ENCODE measurements at places on chromosomes 7 and 10.

DNA sequence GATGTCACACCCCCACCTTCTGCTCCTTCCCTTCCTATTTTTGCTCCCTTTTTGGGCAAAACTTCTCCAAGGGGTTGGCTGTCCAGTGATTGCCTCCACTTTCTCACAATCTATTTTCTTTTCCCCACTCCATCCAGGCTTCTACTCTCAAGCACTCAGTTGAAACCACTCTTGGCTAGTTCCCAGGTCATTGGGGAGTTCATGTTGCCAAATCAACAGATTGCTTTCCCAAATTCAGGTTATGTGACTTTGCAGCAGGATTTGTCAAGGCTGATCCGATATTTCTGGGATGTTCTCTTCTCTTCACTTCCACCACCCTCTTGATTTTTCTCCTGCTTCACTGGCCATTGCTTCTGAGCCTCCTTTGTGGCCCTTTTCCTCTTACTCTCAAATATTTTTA is 258.7 kb upstream of the SLC26A5 start:
- DNase-seq = no peak

DNA sequence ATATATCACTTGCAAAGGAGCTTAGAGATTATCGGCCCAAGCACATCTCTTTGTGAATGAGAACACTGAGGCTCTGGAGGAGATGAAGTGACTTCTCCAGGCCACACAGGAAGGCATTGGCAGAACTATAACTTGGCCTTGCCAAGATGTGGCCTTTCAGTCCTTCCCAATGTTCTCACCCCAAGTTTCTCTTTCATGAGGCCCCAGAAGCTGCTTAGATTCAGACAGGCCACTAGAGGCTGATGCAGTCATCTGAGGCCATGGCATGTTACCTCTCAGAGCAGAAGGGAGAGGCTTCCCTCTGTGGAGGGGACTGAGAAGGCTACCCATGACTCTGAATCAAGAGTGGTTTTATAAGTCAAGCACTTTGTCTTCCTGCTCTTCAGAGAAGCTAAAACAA is 1003.7 kb downstream of the LRMDA start:
- DNase-seq = no peak

GRCh38 chr7:37549076-37549931 is 100.6 kb upstream of the ELMO1 start:
- no peak for DNase-seq

DNA sequence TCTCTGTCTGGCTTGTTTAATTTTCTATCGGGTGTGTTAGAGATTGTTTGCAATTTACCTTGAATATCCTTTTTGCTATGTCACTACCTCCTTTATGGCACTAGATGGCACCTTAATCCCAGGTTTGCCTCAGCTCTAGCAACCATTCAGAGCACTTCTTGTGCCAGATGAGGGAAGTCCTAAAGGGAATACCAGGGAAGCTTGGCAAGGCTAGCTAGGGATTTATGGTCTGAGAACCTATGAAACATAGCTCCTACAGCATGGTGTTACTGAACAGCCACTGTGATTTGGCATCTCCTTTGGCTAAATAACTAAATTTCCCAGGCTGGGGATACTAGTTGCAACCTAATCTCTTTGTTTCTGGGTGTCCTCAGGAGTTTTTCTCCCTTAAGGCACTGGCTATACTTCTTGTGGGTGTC is 69.0 kb upstream of the VOPP1 start:
- no peak for DNase-seq

DNA sequence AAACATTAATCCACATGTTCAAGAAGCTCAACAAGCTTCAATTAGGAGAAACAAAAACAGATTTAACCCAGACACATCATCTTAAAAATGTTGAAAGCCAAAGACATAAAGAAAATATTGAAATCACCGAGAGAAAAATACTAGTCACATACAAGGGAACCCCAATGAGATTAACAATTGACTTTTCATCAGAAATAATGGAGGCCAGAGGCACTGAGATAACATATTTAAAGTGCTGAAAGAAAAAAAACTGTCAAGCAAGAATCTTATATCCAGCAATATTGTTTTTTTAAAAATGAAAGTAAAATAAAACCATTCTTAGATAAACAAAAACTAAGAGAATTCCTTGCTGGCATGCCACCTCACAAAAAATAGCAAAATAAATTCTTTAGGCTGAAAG is 28.9 kb downstream of the AOC1 start:
- no peak for DNase-seq

DNA sequence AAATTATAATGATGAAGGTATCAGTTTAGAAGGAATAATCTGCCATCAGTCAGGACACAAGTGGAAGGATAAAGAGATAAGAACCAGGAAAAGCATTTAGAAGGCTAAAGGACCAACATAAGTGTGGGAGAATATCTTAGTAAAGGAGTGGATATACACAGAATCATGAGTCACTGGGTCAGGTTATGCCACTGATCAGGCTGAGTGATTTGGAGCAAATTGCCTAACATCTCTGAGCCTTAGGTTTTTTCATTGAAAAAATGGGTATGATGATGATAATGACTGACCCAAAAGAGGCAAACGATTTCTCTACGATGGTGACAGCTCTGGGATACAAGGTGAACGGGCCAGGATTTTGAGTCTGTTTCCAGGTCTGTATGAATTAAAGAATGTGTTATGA is 2.8 kb upstream of the CUL1 start:
- DNase-seq = no peak

DNA sequence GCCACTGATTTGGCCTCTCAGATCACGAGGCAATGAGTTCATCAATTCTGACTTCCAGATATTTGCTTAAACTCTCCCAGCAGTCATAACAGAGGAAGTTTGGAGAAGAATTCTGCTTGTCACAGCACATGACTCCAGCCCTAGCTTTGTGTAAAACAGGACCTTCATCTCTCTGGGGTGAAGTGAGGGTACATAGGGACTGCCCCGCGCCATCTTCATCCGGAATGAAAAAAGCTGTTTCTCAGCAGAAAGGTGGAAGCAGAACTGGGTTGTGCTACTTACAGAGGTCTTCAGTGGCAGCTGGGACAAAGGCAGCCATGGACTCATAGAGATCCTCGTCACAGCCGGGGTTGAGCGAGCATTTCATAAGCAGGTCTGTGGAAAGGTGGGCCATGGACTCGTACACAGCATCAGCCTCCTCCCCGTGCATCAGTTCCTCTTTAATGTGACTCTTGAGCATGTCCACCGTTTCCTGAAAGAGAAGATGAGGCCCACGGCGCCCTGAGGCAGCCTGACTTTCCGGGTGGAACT is 58.4 kb upstream of the TM9SF3 start:
- no peak for DNase-seq

- no peak for DNase-seq
These were observed 85.1 kb downstream of the WDR37 start for GRCh38 chr10:1141261-1141660.

DNA sequence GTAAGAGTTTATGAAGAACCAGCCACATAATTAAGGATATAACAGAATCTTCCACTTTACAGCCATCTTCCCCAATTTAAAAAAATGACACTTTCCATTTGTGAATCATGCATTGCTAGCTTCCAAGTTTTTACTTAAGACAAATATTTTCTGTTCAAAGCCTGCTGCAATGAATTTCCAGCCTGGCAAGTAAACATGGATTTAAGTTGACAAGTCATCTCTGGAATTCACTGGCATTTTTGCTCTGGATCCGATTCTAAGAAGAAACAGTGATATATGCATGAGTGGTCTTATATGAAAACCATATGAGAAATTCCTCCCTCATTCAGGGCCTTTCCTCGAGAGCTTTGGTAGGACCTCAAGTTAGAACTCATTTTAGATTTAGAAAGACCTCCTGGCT is 116.1 kb upstream of the CDCA7L start:
- no peak for DNase-seq

DNA sequence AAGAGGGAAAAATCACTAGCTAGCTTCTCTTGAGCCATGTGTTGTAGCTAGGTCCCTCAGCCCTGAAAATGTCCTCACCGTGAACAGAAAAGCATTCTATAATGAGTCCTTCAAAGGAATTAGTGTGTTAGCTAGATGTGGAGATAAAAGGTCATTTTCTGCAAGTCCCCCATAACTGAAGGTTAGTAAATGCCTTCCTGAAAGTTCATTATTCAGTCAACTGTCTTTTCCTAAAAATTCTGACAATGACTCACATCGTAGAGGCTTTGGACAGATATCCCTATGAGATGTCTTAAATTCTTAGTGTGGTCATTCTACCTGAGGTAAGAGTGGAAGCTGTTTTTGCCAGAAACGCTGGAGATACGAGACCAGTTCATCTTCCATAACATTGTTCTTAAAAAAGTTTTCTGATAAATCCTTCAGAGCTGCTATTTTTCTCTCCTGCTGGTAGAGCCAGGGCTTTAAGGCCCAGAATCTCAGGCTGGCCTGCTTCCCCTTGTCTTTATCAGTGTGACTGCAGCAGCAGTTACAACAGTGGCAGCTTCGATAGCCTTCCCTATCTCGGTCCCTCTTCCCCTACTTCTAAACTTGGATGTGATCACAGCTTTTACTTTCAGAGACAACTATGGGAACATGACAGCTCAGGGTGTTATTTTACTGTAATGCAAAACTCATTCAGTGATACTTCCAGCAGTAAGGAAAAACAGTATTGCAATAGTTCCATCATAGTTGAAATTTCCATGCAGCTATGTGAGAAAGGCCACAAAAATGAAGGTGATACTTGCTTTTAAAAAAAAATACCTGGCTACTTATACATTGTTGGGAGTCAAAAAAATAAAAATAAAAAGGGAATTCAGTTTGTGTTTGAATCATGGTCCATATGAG is 37.3 kb upstream of the PRKAR2B start:
- DNase-seq = no peak

GRCh38 chr7:99016196-99016595 is 127.7 kb downstream of the SMURF1 start:
- DNase-seq = no peak

- no peak for DNase-seq
These were observed 11.6 kb downstream of the ZFAND4 start for GRCh38 chr10:45660876-45661411.

- no peak for DNase-seq
These were observed 182.1 kb downstream of the VTI1A start for GRCh38 chr10:112628951-112629609.

DNA sequence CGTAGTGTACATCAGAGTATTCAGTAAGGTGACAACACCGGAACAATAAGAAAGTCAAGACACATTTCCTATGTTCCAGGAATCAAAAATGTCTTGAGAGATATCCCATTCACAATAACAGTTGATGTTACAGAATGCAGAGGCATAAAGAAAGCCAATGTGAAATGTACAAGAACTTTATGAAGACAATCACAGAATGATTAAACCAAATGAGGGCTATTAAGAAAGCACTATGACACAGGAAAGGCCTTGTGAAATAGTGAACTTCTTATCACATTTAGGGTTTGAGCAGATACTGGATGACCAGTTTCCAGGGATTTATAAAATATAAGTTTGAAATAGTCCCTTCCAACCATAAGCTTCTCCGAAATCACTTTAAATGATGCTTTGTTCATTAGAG is 52.7 kb downstream of the VWDE start:
- no peak for DNase-seq

GRCh38 chr7:45417268-45417667 is 156.9 kb upstream of the ADCY1 start:
- DNase-seq = no peak

- DNase-seq = no peak
These were observed 10.7 kb downstream of the GSTO2 start for GRCh38 chr10:104279550-104280259.

All from T-helper 17 cell (primary cell).